ENCODE measurements at places on chromosomes 3 and 15. TPM values are rescaled to one million over a fixed set of nuclear protein-coding genes. Genes with fewer than 3 reads are reported as not detected.

DNA sequence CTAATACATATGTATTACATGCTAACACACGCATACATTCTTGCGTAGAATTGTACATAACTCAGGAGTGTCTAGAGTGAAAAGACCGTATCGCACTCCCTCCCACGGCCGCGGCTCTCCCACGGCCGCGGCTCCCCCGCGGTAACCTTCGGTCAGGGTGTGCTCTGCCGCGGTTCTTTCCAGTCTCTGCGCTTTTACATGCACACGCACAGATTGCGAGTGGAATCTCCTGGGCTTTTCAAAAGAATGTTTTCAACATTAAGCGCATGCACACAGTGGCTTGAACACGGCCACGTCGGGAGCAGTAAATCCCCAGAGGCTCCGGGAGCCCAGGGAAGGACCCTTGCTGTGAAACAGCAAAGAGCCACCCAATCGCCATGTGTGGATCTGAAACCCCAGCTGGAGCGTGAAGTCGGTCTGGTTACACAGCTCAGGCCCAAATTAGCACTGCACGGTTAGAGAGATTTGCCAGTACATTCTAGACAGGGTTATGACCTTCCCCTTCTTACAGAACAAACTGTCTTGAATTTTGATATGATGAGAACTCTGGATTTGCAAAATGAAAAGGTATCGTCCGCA is 805 bp upstream of the RGMA start:
- H3K27ac ChIP-seq, result no peak overlapping the region
- peaks cover 66% of the 10 kb centered on the region for H3K27me3 ChIP-seq
- DNase-seq, result no peak
- H3K36me3 ChIP-seq, result no peaks in the 10 kb centered on the region
- peaks cover 4% of the 10 kb centered on the region for H3K4me1 ChIP-seq
- no peak overlapping the region for H3K4me3 ChIP-seq

GRCh38 chr3:195697582-195698324 is 23.0 kb upstream of the MUC20 start:
- no peaks in the 10 kb centered on the region for H3K27me3 ChIP-seq
- H3K36me3 ChIP-seq, result no peaks in the 10 kb centered on the region
- no peaks in the 10 kb centered on the region for H3K4me1 ChIP-seq
- H3K27ac ChIP-seq, result no peak overlapping the region

DNA sequence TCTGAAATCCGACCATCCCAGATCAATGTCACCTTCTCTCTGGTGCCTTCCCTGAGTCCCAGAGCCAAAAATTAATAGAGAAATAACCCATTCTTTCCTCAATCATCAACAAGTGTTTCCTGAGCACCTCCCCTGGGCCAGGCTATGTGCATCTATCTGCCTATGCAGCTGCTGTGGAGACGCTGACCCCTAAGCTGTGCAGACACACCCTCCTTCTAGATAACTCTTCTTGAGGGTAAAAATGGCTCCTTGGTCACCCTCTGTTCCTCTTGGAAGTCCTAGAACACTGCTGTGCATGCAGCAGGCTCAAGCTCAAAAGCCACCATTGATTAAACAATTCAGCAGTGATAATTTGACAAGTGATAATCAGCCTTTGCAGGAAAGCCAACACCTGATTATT is 18.4 kb downstream of the CA12 start:
- no peak for DNase-seq
- H3K27ac ChIP-seq, result no peak overlapping the region
- no peaks in the 10 kb centered on the region for H3K36me3 ChIP-seq
- no peaks in the 10 kb centered on the region for H3K27me3 ChIP-seq

DNA sequence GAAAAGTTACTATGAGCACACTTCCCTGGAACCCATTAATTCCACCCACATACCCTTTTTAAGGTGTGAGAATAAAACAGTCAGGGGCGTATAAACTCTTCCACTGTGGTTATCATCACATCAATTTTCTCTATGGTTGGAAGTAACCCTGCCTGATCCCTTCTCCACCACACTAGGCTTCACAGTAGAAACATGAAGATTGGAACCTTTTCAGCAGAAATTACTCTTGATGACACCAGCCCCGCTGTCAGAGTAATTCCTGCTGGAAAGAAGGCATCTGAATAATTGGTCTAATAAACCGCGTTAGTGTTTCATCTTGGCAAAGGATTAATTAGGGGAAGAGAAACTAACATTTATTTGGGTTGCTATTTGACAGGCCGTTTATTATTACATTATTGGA is 278.4 kb downstream of the MFSD1 start:
- H3K4me3 ChIP-seq, result no peak overlapping the region
- no peak for DNase-seq
- no peaks in the 10 kb centered on the region for H3K27me3 ChIP-seq

DNA sequence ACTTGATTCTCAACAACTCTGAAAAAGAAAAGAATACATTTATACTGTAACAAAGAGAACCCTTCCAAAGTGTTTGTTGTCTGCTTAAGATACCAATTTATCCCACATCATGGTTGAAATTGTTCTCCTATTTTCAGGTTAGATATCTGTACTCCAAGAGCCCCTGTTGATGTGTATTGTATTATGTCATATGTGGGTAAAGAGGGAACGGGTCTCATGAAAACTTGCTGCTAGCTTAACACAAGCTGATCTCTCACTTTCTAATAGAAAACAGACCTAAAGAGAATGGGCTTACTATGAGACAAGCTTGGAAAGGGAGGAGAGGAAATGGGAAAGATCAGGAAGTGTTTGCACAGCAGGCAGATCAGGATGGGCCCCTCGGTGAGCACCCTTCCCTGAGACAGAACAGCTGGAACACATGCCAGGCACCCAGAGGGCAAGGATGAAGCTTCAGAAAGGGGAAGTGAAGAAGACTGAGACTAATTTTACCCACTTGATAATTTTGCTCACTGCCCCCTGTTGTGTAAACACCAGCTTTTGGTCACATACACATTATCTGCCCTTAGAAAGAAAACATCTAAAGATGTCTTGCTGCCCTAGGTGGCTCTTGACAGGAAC is 747.9 kb upstream of the CCDC54 start:
- no peaks in the 10 kb centered on the region for H3K36me3 ChIP-seq
- H3K4me1 ChIP-seq, result no peaks in the 10 kb centered on the region
- DNase-seq, result no peak

DNA sequence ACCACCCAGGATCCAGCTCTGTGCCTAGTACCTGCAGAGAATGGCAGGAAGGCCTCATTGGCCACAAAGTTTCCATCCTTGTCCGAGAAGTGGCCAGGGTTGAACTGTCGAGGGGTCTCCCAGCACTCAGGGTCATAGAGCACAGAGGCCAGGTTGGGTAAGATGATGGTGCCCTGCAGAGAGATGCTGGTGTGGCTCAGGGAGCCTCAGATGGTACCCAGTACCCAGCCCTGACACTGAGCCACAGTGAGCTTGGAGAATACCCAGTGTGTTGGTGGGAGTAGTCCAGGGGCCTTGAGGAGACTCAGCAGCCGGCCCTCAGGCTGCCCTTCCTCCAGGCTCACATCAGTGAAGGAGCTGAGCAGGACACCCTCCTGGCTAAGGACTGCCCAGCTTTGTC is 11.5 kb upstream of the PARL start:
- no peaks in the 10 kb centered on the region for H3K36me3 ChIP-seq
- no peak for DNase-seq
- H3K4me1 ChIP-seq, result peaks cover 3% of the 10 kb centered on the region
- no peak overlapping the region for H3K27ac ChIP-seq

GHSR gene
- total RNA-seq, result not detected

ADIPOQ gene
- not detected for total RNA-seq

Data from hepatocyte (in vitro differentiated cells).